ENCODE measurements at places on chromosomes 5 and 9.
A peak's percentile ranks its signal among the peaks of the same experiment; 100 is the strongest.

GRCh38 chr5:124895236-124895635, 148.8 kb upstream of the ZNF608 start:
- DNase-seq: no peak

DNA sequence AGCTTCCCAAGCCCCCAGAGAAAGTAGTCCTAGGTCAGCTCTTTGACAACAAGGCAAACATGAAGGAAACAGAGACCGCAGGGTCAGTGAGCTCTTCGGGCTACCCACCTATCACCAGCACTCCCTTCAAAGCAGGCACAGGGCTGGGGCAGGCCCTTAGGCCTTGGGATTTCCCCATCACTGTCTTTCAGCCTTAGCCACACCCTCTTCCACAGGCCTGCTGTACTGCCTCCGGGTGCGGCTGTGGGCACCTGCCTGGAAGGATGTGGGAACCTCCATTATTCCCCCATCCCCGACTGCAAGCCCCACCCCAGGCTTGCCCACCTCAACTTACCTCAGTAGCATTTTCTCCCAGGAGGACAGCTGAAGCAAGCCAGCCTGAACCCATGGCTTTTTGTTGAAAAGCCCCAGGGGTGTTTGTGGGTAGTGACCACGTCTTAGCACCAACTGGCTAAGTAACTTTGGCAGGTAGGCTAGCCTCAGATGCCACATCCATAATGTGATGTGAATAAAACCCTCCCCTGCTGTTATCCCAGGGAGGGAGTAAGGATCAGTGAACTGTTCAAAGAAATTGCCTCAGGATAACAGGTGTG, 100.2 kb downstream of the PIK3R1 start:
- no peak for DNase-seq

DNA sequence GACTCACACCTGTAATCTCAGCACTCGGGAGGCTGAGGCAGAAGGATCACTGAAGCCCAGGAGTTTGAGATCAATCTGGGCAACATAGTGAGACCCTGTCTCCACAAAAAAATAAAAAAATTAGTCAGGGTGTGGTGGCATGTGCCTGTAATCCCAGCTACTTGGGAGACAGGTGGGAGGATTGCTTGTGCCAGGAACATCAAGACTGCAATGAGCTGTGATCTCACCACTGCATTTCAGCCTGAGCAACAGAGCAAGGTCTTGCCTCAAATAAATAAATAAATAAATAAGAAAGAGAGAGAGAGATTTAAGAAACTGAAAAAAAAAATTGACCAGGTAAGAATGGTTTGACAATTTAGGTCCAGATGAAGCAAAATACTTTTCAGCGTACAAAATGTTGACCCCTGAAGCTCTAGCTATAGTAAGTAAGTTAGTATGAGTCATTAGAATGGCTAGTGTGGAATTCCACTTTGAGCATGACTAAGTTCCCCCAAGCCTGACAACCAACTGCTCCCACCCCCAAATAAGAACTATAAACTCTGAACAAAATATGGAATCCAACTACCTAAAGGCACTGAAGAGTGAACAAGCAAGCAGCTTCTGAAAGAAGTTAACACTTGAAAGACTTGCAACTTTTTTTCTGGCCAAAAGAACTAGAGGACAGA, 217.8 kb upstream of the TLE4 start:
- peak; percentile 50 for DNase-seq

- DNase-seq: no peak
These were observed 2.8 kb downstream of the DCAF12 start for GRCh38 chr9:34123682-34124081.

GRCh38 chr5:83396662-83397061, 74.9 kb upstream of the VCAN start:
- DNase-seq: no peak

DNA sequence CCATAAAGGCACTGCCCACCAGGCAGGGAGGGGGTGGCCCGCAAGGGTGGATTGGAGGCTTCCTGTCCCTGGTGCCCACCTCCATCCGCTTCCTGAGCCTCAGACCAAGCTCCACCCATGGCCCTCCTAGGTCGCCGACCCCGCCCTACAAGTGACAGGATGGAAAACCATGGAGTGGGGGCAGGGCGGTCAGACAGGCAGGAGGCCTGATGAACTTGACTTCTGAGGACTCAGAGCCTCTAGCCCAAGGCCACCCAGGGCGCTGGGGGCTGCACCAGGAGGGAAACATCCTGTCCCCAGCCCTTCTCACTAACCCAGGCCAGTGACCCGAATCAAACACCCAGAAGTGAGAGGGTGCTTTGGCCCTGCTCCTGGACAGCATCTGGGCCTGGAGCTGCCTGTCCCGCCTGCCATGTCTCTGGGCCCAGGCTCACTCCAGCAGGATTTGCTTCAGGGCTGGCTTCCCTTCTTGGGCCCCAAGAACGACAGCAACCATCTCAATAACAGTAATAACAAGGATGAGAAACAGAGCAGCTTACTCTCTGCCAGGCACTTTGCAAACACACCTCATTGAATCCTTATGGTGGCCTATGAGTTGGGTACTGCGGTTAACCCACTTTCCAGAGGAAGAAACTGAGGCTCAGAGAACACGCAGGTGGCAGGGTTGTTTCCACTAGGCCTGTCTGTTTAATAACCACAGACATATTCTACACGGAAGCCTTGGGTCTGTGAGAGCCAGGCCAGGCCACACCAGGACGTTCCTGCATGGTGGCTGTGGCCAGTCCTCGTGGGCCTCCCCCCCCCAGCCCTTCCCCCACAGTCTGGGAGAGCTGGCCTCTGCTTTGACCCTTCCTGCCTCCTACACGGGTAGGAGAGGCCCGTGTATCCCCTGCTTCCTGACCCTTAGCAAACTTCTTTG, 4.4 kb upstream of the ST6GALNAC6 start:
- DNase-seq: no peak

GRCh38 chr5:56314529-56314928, 81.4 kb upstream of the ANKRD55 start:
- DNase-seq: no peak

GRCh38 chr9:76629205-76629990, 134.8 kb upstream of the PCA3 start:
- no peak for DNase-seq

DNA sequence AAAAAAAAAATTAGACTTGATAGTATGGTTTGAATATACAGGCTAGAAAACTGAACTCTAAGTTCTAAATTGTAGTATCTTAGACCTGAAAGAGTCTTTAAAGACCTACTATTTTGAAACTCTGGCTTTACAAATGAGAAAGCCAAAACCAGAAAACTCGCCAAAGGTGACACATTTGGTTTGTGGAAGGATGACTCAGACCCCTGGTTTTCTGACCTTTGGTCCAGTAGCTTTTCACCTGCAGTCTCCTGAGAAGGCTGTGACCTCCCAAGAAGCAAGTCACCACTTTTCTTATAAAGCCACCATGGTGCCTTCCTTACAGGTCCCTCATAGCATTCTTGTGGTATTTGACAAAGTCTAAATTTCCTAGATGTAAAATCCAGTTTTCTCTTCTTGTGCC, 102.1 kb upstream of the CEP78 start:
- DNase-seq: peak; percentile 23

GRCh38 chr5:159605585-159605984, 275.3 kb upstream of the IL12B start:
- no peak for DNase-seq

GRCh38 chr9:16010221-16010620, 457.4 kb downstream of the CCDC171 start:
- DNase-seq: no peak

DNA sequence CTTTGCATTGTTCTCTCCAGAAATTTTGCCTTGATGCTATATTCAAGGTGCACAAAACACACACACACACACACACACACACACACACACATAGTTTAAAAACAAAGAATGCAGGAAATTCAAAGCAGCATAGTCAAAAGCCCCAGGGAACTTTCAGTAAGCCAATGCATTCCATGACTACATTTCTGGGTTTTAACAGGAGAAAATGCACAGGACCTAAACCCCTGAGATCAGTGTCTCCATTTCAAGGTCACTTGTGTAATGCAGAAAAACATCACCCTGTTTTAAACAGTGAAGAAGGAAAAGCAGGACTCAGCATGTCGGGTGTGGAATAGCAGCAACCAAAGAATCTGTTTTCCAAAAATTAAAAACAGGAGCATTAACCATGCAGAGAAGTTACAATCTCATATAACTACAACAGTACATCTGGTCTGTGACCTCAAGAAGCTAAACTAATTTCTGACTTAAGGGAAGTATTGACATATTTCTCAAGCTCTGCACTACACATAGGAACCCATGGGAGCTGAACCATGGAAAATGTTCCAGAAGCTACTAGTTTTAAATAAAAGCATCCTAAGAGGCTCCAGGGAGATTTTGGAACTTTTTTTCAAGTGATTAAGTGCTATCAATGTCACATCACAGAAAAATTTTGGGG, 296.7 kb downstream of the HINT1 start:
- no peak for DNase-seq

DNA sequence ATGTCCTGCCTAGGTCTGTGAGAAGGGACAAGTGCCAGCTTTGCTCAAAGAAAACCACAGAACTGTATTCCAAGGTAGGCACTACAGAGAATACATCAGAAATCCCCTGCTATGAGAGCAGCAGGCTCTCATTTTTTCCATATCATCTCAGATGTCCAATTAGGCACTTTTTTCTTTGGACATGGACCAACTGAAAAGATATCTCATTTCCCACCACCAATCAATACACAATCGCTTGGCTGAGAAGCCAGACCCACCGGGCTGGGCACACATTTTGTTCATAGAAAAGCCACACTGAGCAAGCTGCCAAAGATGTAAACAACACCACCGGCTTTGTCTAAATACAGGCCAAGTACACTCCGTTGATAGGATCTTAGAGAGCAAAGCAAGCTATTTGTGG, 25.9 kb downstream of the STOM start:
- DNase-seq: no peak

- DNase-seq: peak; percentile 86
These were observed 532.2 kb upstream of the WWC1 start for GRCh38 chr5:167759057-167759821.

DNA sequence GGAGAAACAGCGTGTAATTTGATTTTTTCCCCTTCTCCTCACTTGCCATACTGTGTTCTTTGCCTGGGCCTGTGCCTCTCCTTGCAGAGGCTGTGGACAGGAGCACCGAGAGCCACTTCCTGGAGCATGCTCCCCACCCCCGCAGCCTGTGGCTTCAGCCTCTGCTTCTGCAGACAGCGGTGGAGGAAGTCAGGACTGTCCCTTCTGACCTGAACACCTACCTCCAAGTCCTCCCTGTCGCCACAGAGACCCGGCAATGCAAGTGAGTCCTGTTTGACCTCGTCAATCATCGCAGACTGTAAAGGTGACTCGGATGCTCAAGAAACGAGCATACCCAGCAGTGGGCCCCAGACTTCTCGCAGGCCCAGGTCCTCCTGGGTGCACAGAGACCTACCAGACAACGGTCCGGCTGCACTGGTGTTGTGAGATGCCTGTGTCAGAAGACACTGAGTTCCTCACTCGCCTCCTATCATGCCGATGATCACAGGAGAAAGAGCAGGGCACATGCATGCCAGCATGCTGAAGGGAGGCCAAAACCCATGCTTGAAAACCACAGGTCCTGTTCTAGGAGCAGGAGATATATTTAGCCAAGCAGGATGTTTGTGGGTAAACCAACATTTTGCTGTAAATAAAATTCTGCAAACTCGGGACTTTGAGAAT, 198.8 kb downstream of the AUH start:
- peak; percentile 47 for DNase-seq

- no peak for DNase-seq
These were observed 11.5 kb downstream of the RGS3 start for GRCh38 chr9:113475031-113475430.

- DNase-seq: no peak
These were observed 29.8 kb upstream of the TIFAB start for GRCh38 chr5:135481909-135482311.

- DNase-seq: no peak
These were observed 214.1 kb downstream of the HSPA4 start for GRCh38 chr5:133265720-133266526.

- DNase-seq: no peak
These were observed 102.7 kb upstream of the VCAN start for GRCh38 chr5:83368835-83369234.

- no peak for DNase-seq
These were observed 1737.2 kb downstream of the MAT2B start for GRCh38 chr5:165242646-165243045.

GRCh38 chr9:122262073-122262472, 2.6 kb downstream of the RBM18 start:
- DNase-seq: no peak

GRCh38 chr5:61744690-61745619, 412.9 kb downstream of the ZSWIM6 start:
- DNase-seq: no peak

DNA sequence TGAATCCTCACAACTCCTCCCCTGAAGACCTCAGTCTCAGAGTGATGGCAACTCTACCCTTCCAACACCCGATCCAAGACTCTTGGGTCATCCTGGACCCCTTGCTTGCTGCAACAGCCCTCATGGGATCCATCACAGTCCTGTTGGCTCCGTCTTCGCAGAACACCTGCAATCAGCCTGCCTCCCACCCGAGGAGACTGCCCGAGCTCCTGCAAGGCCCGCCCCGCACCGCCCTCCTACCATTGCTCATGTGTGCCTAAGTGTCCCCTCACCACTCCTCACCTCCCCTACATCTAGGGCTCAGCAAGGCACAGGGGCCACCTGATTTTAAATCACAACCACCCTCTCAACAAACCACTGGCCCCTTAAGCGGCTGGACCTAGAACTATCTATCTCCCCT, 5.3 kb downstream of the SEMA4D start:
- no peak for DNase-seq

GRCh38 chr9:135923508-135923907, 16.2 kb upstream of the CAMSAP1 start:
- no peak for DNase-seq

DNA sequence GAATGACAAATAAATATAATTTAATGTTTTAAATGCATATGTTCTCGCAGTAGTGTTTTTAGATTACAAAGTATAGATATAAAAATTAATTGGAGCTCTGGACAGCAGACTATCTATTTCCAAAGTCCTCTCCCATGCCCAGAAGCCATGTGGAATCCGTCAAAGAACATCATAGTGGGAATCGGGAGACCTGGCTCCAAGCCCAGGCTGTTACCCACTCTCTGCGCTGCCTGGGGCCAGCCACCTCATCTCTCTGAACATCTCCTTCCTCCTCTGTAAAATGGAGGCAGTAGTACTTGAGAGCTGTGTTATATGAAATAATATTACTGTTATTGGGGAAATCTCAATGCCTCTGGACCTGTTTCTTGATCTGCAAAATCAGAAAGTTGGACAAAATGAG, 58.1 kb upstream of the SLC30A5 start:
- no peak for DNase-seq

- no peak for DNase-seq
These were observed 4.2 kb upstream of the PSMD5 start for GRCh38 chr9:120846906-120847305.

DNA sequence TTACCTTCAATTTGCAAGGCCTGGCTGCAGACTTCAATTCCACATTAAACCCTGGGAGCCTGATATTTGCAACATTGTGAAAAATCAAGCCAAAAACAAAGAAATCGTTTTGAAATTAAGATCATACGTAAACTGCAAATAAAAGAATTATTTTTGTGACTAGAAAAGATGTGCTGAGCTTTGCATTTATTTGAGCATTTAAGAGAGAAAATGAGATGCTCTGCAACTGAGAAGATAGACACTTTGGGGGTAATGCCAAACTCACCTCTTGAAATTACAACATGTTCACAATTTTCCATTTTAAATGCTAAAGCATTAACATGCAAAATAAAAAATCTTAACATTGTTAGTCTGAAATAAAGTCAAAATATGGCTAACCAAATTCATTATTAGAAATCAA, 46.6 kb downstream of the CSNK1A1 start:
- DNase-seq: no peak
